Body of pancreas (tissue), 4 donors: ENCODE measurements at places on chromosomes 16 and 17. TPM values are rescaled to one million over a fixed set of nuclear protein-coding genes. Genes with fewer than 3 reads are reported as not detected.

The PLCG2 gene
- 6.7 TPM for total RNA-seq

The ADAT1 gene
- 12.9 TPM for total RNA-seq

The PPY gene
- total RNA-seq, result 15.5 TPM

The TBC1D16 gene
- total RNA-seq, result 37.2 TPM

The DOC2A gene
- total RNA-seq, result not detected

The XAF1 gene
- 4.6 TPM for total RNA-seq

The SLFN14 gene
- total RNA-seq, result not detected

The TMC6 gene
- 21.0 TPM for total RNA-seq

The KRT33B gene
- total RNA-seq, result not detected

The NPIPA3 gene
- not detected for total RNA-seq

The OTOA gene
- 0.26 TPM for total RNA-seq

The KCNH6 gene
- total RNA-seq, result 0.78 TPM

The PRKCA gene
- total RNA-seq, result 6.6 TPM

The MYH1 gene
- not detected for total RNA-seq

The RASD1 gene
- total RNA-seq, result 17.6 TPM

The CLEC3A gene
- not detected for total RNA-seq

The CALB2 gene
- total RNA-seq, result 3.1 TPM

DNA sequence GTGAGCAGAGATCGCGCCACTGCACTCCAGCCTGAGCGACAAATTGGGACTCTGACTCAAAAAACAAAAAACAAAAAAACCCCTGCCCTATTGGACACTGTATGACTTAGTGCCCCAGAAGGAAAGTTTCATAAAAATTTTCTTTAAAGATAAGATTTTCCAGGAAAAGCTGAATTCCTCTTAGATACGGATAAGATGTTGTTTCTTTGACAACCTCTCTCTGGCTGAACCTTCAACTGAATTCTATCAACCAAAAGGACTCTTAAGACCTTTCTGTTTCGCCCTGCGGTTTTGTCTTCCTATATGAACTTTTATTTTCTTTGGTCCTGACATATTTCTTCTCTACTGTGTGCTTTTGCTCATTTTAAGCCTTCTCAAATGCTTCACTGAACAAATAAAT, 35.8 kb downstream of the CPPED1 start:
- no peak for DNase-seq

DNA sequence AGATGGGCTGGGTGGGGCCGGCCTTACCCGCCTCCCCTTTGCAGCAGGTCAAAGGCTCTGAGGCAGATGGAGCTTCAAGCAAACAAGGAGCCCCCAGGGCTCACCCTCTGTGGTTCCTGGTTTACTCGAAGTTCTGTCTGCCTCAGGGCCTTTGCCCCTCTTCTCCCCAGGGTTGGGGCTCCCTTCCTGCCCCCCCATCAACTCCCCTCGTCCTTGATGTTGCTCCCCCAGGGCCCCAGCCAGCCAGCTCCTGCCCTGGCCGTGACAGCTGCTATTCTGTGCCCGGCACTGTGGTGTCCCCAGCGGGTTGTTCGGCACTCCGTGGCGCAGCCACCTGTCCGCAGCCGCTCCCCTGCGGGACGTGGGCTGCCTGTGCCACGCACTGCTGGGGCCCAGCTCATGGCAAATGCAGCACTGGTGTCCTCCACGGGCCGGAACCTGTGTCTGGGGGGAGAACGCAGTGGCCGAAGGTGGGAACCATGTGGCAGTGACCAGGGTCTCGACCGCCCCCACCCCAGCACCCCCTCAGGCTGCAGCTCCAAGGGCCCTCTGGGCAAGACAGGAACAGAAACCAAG, 4.3 kb upstream of the METRN start:
- DNase-seq, result no peak

DNA sequence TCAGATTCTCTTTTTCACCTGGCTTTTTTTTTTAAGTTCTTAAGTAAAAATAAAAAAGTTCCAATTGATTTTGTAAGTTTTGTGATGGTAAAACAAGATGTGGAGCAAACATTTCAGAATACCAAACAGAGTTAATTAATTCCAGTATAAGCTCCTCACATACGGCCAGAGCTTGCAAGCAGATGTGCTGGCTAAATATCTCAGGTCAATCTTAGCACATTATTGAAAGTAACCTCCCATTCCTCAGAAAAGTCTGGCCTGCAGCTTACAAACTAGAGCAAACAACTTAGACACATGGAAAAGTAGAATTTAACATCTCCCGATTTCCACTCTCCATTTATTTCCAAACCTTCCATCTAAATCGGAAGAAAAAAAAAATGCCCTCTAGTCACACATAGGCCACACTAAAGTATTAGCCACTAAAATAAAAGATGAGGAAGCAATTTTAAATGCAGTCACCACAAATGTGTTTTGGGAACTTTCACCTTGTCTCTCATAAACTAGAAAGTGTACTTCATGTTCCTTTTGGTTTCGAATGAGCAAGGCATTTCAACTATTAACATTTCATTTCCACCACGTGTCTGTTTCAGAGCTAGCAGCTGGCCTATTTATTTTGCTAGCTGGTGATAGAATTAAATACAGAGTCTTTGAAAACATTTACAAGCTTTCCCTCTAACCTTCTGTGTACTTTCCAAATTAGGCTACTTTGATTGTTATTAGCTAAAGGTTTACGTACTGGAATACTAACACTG, 143.3 kb downstream of the STX8 start:
- no peak for DNase-seq

- no peak for DNase-seq
These were observed 5.4 kb downstream of the DCAF7 start for GRCh38 chr17:63555500-63556156.

- DNase-seq, result no peak
These were observed 42.3 kb downstream of the SLC7A5 start for GRCh38 chr16:87826798-87827587.

GRCh38 chr16:52757746-52758472, 211.0 kb upstream of the TOX3 start:
- DNase-seq, result no peak

DNA sequence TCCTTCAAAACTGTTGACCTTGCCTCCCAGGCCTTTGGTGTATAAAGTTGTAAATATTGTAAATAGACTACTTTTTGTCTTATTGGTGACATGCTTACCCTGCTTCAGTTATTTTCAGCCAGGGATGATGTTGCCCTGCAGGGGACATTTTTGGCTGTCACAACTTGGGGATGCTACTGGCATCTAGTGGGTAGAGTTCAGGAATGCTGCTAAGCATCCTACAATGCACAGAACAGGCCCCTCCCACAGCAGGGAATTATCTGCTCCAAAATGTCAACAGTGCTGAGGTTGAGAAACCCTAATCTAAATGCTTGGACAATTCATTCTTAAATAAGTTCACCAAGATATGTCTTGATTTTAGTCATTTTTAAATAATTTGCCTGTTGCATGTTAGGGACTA, 459.8 kb downstream of the PMP22 start:
- DNase-seq, result no peak

DNA sequence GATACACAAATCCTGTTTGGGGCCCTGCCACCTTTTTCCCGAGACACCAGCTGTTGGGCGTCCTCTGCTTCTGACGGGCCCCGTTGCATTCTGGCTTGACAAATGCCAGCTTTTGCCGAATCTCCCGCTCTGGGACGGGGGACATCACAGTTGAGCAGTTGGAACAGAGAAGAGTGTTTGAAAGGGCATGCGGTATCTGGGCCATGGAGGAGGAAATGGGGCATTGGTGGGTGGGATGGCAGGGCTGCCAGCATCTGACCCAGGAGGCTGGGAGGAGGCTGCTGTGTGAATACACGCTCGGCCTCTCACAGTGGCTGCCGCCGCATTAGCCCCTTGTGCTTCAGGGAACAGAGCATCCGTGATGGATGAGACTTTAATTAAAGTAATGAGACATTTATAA, 184.3 kb upstream of the TNRC6C start:
- no peak for DNase-seq

GRCh38 chr17:49952912-49953497, 16.0 kb upstream of the DLX4 start:
- DNase-seq, result no peak

DNA sequence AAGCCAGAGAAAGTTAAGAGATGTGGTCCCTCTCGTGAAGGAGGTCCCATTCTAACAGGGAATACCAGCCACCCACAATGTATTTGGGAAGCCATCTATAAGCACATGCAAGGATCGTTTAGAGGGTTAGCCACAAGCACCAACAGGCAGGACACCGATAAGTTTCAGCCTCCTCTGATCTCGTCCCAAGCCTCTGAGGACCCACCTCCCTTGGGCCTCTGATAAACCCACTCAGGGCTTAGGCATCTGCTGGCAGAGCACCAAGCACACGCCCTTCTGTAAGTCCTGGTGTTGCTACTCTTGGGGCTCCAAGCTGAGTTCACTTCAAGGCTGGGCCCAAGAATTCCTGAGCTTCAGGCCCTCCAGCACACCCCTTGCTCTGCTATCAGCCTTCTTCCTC, 5.4 kb upstream of the PNPO start:
- no peak for DNase-seq

- DNase-seq, result no peak
These were observed 13.7 kb downstream of the SDK2 start for GRCh38 chr17:73630531-73630930.

DNA sequence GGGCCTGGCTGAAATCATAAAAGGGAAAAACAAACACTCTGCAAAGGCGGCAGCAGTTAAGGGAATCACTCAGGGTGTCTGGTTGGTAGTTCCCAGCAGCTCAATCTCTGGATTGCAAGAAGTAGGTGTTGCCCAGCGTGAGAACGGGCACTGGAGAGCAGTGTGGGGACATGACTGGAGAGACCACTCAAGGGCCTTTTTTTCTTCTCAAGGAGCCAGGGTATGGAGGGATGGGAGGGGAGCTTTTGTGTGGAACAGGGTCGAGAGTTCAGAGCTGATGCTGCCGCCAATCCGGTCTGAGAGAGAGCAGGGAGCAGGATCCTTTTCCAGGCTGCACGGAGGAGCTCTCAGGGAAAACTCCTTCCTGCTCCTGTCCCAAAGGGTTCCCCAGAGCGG, 15.2 kb downstream of the SCNN1B start:
- peak; percentile 29 for DNase-seq

GRCh38 chr17:4417129-4417667, 16.5 kb upstream of the SPNS3 start:
- DNase-seq, result no peak

- DNase-seq, result peak; percentile 87
These were observed 10.5 kb downstream of the GGA2 start for GRCh38 chr16:23499801-23500200.

GRCh38 chr16:318628-319027, 33.9 kb downstream of the AXIN1 start:
- DNase-seq, result no peak

DNA sequence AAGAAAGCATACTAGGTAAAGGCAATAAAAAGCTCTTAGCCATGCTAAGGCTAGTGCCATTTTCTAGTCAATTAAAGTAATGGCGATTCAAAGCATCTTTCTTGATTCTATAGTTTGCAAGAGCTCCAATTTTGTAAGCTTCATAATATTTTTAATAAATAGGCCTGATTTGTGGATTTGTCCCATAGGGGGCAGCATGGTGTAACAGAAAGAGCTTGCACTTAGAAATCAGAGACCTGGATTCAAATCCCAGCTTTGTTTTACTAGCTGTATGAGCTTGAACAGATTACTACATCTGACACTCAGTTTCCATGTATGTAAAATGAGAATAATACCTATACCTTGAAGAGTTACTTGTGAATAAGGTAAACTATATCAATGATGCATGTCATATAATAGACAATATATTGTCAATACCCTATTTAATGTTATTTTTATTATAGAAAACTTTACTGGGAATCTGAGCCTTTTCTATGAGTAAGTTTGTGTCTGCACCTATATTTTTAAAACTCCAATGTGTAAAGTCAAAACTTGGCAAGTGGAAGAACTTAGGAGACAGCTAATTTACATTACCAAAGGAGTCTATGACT, 93.6 kb upstream of the NOG start:
- no peak for DNase-seq

- DNase-seq, result no peak
These were observed 368.0 kb downstream of the FOXL1 start for GRCh38 chr16:86946396-86946795.

- DNase-seq, result no peak
These were observed 9.9 kb downstream of the FMNL1 start for GRCh38 chr17:45231481-45232116.

- no peak for DNase-seq
These were observed 65.5 kb upstream of the DOC2B start for GRCh38 chr17:246851-247421.

- DNase-seq, result no peak
These were observed 435 bp downstream of the RPRML start for GRCh38 chr17:46978489-46979146.

GRCh38 chr17:46028374-46028773, 29.3 kb downstream of the STH start:
- DNase-seq, result no peak

DNA sequence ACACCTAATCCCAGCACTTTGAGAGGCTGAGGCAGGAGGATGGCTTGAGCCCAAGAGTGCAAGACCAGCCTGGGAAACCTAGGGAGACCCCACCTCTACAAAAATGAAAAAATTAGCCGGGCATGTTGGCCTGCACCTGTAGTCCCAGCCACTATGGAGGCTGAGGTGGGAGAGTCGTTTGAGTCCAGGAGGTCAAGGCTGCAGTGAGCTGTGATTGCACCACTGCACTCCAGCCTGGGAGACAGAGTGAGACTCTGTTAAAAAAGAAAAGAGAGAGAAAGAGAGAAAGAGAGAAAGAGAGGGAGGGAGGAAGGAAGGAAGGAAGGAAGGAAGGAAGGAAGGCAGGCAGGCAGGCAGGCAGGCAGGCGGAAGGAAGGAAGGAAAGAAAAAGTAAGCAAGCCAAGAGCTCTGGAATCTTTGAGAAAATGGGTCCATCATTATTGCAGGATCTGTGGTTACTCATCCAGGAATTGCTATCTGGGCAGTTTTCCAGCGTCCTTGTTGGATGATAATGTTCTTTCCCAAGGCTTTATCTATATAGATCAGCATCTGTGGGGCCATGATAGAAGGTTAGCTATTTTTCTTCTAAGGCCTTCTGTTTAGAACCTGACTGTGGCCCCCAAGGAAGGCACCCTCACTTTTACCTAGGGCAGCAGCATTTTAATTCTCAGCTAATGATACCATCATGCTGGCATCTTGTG, 533.2 kb upstream of the CDH5 start:
- no peak for DNase-seq

- DNase-seq, result no peak
These were observed 299.8 kb upstream of the SALL1 start for GRCh38 chr16:51450909-51451308.

- DNase-seq, result peak; percentile 74
These were observed 1.2 kb downstream of the FADS6 start for GRCh38 chr17:74892013-74892841.

DNA sequence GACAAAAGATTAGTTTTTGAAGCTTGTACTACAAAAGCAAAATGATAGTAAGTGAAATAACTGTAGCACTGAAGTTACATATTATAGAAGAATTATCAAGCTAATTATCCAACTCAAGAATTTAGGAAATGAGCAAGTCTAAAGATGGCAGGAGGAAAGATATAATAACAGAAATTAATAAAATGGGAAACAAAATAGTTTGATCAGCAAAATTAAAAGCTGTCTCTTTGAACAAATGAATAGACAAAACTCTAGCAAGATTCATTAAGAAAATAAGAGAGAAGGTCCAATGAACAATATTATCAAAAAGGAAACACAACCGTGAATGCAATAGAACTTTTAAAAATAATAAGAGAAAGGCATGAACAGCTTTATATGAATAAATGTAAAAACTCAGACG, 224.3 kb upstream of the IRX5 start:
- no peak for DNase-seq
